ENCODE measurements at places on chromosomes 1 and 21. TPM values are rescaled to one million over a fixed set of nuclear protein-coding genes. Genes with fewer than 3 reads are reported as not detected.

DNA sequence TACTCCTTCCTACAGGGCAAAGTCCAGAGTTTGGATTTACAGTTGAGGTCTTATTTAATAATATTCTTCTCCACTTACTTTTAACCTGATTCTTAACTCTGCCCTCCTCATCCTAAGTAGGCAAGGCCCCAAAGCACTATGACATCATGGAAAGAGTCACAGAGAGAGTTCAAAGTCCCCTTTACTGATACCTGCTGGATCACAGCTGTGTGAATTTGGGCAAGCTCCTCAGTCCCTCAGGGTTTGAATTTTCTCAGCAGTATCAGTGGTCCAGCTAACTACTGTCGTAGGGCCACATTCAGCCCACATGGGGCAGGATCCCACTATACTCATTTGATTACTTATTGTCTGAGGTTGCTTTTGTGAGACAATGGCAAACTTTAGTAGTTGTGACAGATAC, 16.0 kb downstream of the TYW3 start:
- H3K27ac ChIP-seq, result no peak overlapping the region
- H3K36me3 ChIP-seq, result peaks cover 62% of the 10 kb centered on the region
- DNase-seq, result no peak
- H3K4me3 ChIP-seq, result no peak overlapping the region
- no peaks in the 10 kb centered on the region for H3K27me3 ChIP-seq

- H3K36me3 ChIP-seq, result no peaks in the 10 kb centered on the region
- H3K27ac ChIP-seq, result no peak overlapping the region
- peaks cover 39% of the 10 kb centered on the region for H3K27me3 ChIP-seq
- H3K4me3 ChIP-seq, result no peak overlapping the region
- no peak for DNase-seq
Observed at GRCh38 chr1:170670802-170671628, 7.1 kb downstream of the PRRX1 start.

DNA sequence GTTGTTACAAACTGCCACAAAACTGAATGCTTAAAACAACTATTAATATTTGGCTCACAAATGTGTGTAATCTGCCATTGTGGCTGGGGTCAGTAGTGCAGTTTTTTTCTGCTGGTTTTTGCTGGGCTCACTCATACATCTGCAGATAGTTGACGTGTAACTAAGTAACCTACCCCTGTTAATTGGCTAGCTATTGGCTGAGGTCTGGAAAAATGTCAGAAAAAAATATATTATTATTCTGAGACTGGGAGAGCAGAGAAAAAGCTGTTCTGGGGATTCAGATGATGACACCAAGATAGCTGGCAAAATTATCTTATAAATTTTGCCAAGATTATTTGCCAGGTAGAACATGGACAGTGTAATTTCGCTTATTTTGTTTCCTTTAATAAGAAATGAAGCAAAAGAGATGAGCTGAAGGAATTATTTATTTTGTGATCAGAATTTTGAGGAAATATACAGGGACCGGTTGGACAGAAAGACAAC, 616.1 kb upstream of the ADAMTS5 start:
- H3K27ac ChIP-seq, result no peak overlapping the region
- H3K27me3 ChIP-seq, result no peaks in the 10 kb centered on the region
- H3K4me3 ChIP-seq, result no peak overlapping the region
- no peaks in the 10 kb centered on the region for H3K4me1 ChIP-seq
- no peak for DNase-seq
- H3K36me3 ChIP-seq, result no peaks in the 10 kb centered on the region

DNA sequence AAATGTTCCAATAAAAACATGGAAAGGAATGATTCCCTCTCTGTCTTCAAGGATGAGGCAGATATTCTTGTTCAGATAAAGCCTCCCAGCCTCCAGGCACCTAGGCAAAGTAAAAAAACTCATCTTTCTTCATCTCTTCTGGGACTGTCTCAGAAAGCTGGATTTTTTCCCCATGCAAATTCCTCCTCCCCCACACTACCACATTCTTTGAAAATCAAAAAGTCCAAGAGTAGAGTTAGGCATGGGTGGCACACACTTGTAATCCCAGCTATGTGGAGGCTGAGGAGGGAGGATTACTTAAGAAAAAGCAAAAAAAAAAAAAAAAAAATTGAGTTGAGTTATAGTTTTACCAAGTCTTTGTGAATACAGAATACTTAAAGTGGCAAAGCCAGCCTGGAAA, 82.8 kb downstream of the GLUL start:
- no peaks in the 10 kb centered on the region for H3K27me3 ChIP-seq
- no peak for DNase-seq
- H3K27ac ChIP-seq, result no peak overlapping the region
- no peak overlapping the region for H3K4me3 ChIP-seq
- no peaks in the 10 kb centered on the region for H3K4me1 ChIP-seq
- H3K36me3 ChIP-seq, result no peaks in the 10 kb centered on the region

GRCh38 chr1:30783256-30783915, 25.8 kb upstream of the LAPTM5 start:
- no peaks in the 10 kb centered on the region for H3K36me3 ChIP-seq
- H3K27ac ChIP-seq, result no peak overlapping the region
- DNase-seq, result no peak
- no peak overlapping the region for H3K4me3 ChIP-seq
- peaks cover 4% of the 10 kb centered on the region for H3K4me1 ChIP-seq
- H3K27me3 ChIP-seq, result no peaks in the 10 kb centered on the region

DNA sequence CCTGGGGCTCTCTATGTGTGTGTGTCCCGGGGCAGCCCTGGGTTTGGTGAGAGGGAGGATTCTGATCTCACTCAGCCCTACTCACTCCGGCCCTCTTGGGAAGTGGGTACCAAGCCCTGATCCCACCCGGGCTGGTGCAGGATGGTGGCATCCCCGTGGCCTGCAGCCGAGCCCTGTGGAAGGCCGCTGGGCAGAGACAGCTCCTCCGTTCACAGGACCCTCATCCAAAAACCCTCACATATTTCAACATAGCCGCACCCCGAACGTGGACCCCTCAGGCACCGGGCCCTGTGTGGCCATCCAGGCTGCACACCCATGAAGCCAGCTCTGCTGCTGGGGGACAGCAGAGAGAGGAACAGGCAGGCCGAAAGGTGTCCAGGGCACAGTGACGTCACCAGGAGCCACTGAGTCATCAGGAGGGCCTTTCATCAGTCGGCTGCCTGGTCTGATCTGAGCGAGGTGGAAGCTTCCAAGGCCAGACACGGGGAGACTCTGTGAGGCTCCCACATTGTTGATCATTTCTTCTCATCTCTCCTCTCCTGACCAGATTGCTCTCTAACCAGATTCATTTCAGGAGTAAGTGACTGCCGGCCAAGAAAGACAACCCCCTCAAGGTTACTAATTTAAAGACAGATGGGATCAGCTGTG, 16.2 kb upstream of the GPR157 start:
- H3K27ac ChIP-seq, result no peak overlapping the region
- H3K4me1 ChIP-seq, result no peaks in the 10 kb centered on the region
- no peaks in the 10 kb centered on the region for H3K27me3 ChIP-seq
- H3K36me3 ChIP-seq, result no peaks in the 10 kb centered on the region
- no peak overlapping the region for H3K4me3 ChIP-seq
- no peak for DNase-seq

Gene NLRP3
- total RNA-seq, result 4.5 TPM

Gene TRAF3IP3
- total RNA-seq, result 465 TPM

Gene SLAMF8
- 0.85 TPM for total RNA-seq

Gene LEMD1
- 0.69 TPM for total RNA-seq

Gene LAPTM5
- 586 TPM for total RNA-seq

Gene CCDC181
- not detected for total RNA-seq

Gene NBPF6
- total RNA-seq, result not detected

Gene CFHR3
- total RNA-seq, result not detected
